ENCODE measurements at places on chromosomes 4 and X.
A peak's percentile ranks its signal among the peaks of the same experiment; 100 is the strongest.

- DNase-seq = no peak
These were observed 36.0 kb upstream of the SPANXC start for GRCh38 chrX:141278306-141278705.

DNA sequence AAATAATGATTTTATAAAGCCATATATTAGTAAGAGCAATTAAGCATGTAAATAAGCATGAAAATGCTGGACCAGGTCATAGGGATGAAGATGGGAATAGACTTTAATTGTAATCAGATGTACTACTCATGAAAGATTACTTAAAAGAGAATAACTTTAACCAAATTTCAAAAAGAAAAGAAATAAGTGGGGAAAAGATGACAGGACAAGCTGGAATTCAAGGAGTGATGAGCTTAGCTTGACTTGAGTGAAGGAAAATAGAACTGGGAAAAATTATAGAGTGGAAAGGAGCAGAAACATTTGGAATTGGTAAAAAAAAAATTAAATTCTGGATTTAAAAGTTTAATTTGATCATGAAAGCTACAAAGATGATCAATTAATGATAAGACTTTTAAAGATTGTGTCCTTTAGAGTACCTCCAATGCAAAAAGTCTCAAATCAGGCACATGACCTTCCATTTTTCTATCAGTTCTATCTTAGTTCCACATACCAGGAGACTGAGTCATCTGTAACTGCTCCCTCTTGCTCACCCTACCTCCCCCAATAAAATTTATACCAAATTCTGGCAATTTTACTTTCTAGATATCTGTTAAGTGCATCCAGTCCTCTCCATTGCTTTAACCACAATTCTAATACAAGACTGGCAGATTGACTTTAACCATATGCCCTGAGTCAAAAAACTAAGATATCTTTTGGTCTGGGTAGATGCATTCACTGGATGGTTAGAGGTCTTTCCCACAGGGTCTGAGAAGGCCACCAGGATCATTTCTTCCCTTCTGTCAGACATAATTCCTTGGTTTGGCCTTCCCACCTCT is 56.4 kb upstream of the SLIT2 start:
- no peak for DNase-seq

DNA sequence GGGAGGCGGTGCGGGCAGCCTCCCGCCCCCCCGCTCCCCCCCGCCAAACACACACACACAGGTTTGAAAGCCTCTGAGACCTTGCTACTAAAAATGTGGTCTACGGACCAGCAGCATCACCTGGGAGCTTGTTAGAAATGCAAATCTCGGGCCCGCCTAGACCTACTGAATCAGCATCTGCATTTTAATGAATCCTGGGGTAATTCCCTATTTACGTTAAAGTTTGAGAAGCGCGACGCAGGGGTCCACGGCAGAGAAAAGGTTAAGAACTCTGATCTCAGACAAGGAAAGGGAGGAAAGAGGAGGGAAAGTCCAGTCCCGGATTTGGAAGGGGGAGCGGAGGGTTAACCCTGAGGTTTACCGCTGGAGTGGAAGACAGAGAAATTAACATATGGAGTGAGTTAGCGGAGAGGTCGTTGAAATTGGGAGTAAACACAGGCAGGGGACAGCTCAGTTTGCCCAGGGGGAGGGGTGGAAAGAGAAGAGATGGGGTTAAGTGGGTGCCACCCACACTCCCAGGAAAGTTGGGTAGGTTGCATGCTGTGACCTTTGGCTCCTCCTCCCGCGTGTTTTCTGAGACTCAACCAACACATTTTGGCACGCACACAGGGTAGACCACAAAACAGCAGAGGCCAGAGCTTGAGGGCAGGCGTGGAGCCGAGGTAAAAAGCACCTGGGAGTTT is 483.6 kb downstream of the BCOR start:
- DNase-seq = no peak

GRCh38 chr4:80125252-80126177 is 52.5 kb upstream of the ANTXR2 start:
- peak; percentile 40 for DNase-seq

DNA sequence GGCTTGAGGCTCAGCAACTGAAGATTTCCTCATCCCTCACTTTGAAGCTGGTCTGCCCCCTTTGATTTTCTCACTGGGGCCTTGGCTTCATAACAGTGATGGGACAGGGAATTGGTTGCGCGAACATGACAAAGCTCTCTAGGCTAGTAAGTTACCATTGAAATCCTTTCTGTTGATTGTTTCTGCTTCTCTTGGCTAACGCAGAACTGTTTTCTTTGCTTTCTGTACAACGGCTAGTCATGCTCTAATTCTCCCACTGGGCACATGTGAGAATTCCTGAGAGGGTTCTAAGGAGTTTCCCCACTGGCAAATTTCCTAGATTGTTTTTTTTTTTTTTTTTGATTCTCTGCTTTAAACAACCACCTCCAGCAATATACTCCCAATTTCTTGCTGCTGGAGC is 738.6 kb downstream of the PCDH7 start:
- DNase-seq = no peak

- DNase-seq = no peak
These were observed 183.0 kb downstream of the PACRGL start for GRCh38 chr4:20883231-20883630.

GRCh38 chr4:102308032-102308799 is 37.1 kb downstream of the SLC39A8 start:
- no peak for DNase-seq

- DNase-seq = no peak
These were observed 5.5 kb upstream of the USP53 start for GRCh38 chr4:119207051-119207450.

GRCh38 chr4:80228460-80228859 is 31.2 kb downstream of the PRDM8 start:
- no peak for DNase-seq

DNA sequence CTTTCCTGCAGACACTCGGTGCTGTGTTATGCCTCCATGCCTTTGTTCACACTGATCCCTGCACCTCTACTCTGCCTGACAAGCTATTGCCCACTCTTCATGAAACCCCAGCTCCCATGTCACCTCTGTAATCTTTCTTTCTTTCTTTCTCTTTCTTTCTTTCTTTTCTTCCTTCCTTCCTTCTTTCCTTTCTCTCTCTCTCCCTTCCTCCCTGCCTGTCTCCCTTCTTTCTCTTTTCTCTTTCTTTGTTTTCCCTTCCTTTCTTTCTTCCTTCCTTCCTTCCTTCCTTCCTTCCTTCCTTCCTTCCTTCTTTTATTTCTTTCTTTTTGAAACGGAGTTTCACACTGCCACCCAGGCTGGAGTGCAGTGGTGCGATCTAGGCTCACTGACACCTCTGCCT is 12.5 kb downstream of the GJB1 start:
- DNase-seq = no peak

GRCh38 chrX:55057675-55058249 is 17.1 kb upstream of the PAGE2B start:
- DNase-seq = peak; percentile 50

DNA sequence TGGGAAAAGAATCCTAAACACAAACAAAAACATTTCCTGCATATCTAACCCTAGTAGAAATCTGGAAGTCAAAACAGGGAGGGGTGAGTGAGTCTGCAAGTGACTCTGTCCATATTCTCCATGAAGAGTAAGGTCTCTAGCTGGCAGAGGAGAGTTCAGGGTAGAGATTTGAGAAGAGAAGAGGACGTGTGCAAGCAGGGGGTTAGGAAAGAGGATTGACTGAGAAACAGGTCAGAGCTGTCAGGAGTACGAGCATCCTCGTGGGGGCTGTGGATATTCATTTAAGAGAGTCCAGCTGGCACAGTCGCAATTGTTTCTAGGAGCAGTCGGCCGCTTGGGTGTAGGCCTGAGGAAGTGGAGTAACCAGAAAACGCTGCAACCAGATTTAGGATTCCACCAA is 27.9 kb downstream of the PROM1 start:
- no peak for DNase-seq

DNA sequence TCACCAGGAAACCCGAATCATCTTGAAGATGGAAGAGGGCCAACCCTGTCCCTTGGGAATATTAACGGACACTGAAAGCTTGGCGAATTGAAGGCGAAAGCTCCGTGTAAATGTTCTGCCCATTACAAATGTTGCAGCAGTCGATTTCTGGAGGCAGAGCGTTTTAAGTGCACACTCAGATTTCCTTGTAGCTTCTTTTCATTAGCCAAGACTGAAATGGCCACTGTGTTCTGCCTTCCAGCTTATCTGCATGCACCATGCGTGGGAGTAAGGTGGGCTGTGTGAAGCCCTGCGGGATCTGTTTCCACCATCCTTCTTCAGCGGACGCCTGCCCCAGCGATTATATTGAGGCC is 1.3 kb downstream of the SMIM20 start:
- DNase-seq = no peak

- DNase-seq = no peak
These were observed at the start of gene NDNF for GRCh38 chr4:121072224-121073003. Gene NDNF, minus strand, starts transcription at chr4:121072535. Its CDS starts 26,698 bp downstream, at chr4:121045837.

- peak; percentile 57 for DNase-seq
These were observed 26.7 kb downstream of the HTT-AS start for GRCh38 chr4:3047464-3048286.

- no peak for DNase-seq
These were observed 280.0 kb upstream of the EMCN start for GRCh38 chr4:100797791-100798190.

DNA sequence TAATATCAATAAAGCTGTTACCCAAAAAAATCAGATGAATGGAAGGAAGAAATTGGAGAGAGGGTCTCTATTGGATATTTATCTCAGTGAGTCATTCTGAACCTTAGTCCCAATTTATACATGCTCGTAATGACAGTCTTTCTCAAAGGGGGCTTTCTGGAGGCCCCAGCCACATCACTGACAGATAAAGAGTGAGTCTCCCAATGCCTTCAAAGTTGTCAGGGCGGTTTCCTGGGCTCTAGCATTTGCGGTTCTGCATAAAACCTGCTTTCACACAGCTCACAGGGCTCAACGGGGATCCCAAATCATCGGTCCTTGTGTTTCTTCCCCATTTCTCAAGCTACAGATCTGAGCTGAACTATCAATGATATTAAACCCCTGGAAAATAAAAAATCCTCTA is 17.3 kb downstream of the TCEANC start:
- DNase-seq = no peak

- DNase-seq = no peak
These were observed 65.8 kb upstream of the PRPS1 start for GRCh38 chrX:107562482-107562881.

GRCh38 chr4:986879-987623 is at the start of gene IDUA:
Gene IDUA, plus strand, starts transcription at chr4:987044. Its CDS starts 41 bp downstream, at chr4:987085.
- DNase-seq = peak; percentile 61

GRCh38 chr4:52846502-52846901 is 15.6 kb upstream of the RASL11B start:
- no peak for DNase-seq

GRCh38 chr4:46977245-46977644 is 16.1 kb downstream of the GABRA4 start:
- DNase-seq = no peak

DNA sequence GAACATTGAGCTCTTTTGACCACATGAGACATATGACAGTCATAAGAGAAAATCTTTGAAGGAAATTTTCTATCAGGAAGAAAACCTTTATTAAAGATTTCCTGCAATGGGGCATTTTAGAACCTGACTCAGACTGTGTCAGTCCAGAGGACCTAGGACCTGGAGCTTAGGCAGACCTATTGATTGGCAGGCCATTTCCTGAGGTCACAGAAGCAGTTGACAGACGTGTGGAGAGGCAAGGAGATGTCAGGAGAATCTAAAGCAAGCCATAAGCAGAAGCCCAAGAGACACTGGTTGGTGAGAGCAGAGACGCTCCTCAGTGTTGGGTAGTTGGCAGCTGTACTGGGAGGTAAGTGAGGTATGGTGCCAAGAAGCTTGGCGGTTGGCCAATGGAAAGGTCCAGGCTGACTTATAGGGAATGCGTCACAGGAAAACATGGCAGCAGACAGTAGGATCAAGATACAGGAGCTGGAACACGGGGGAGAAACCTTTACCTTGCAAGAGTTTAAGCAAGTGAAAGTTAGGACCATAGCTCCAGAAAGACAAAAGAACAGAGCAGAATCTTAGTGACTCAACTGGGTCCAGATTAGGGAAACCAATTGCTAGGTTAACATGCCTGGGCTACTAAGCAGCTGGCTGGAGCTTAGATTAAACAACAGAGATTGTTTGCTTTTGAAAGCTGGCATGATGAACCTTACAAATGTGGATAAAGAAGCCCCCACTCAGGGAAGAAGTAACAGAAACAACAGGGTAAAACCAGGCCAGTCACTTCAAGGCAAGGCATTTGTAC is 18.6 kb downstream of the PALLD start:
- DNase-seq = no peak

GRCh38 chrX:54415534-54416350 is 24.5 kb upstream of the TSR2 start:
- DNase-seq = no peak

DNA sequence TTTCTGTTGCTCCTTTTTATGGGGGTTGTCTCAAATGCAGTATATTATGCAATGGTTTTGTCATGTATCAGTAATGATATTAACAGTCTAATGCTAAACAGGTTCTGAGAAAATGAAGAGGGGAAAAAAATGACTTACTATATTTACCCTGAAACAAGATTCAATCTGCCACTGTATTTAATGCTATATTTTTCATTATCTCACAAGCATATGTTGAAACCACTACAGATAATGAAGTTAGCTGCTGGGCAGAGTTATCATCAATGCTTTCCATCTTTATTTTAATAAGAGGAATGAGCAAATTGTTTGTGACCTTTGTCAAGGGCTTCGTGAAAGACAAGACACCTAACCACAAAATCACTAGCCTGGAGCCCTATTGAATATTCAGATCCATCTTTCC is 32.6 kb upstream of the NAA11 start:
- no peak for DNase-seq

- no peak for DNase-seq
These were observed 63.4 kb downstream of the NFKB1 start for GRCh38 chr4:102564399-102565059.

- no peak for DNase-seq
These were observed 2.0 kb downstream of the CYBB start for GRCh38 chrX:37781814-37782213.

DNA sequence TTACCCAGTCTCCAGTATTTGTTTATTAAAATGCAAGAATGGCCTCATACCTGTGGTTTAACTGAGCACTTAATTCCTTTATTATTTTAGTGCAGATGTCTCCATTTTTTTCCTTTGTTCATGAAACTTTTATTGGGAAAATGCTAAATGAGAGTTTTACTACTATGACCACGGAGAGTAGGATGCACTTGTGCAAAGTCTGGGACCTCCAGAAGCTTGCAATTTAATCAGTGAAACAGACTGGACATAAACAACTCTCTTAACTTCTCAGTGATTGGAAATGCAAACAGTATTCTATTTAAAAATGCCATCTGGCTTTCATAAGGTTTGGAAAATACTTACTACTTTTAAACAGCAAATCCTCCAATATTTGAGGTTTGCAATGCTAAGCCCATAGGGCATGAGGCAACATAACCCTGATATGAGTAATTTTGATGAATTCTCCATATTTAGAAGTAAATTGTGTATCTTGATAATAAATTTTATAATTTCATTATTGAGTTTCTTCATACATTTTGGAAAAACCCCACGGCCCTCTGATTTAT is 718.7 kb upstream of the MAGEB2 start:
- no peak for DNase-seq

All from thymus (tissue), 14 donors.